ENCODE measurements at places on chromosomes 6 and 20. TPM values are rescaled to one million over a fixed set of nuclear protein-coding genes. Genes with fewer than 3 reads are reported as not detected.

DNA sequence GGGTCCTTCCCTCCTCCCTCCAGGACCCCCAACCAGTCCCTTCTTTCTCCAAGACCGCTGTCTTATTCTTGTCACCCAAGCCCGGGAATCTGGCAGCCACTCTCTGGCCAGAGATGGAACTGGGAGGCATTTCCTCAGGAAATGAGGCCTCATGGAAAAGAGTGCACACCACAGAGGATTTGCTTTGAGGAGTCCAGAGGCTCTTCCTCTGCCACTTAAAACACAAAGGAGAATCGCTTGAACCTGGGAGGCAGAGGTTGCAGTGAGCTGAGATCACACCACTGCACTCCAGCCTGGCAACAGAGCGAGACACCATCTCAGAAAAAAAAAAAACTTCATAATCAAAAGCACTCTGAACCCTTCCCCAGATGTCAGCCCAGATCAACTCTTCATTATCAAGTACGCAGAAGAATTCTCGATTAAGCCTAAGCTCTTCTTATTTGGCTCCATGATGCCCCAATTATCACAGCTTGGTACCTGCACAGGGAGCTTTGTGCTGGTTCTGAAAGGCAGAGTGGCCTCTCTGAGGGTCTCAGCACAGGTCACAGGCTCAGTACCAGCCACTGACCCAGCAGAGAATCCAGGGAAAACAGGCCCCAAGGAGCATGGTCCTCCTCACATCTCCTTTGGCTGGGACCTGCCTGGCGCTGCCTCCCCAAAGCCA is 82.9 kb upstream of the MAFB start:
- H3K4me3 ChIP-seq, result no peak overlapping the region
- no peaks in the 10 kb centered on the region for H3K27me3 ChIP-seq
- peaks cover 2% of the 10 kb centered on the region for H3K4me1 ChIP-seq
- H3K36me3 ChIP-seq, result no peaks in the 10 kb centered on the region
- no peak overlapping the region for H3K27ac ChIP-seq
- DNase-seq, result no peak

The SLC4A11 gene
- total RNA-seq, result 5.4 TPM

GRCh38 chr20:18692447-18692846 is 104.6 kb downstream of the DTD1 start:
- no peak overlapping the region for H3K27ac ChIP-seq
- no peaks in the 10 kb centered on the region for H3K4me1 ChIP-seq
- H3K4me3 ChIP-seq, result no peak overlapping the region
- no peaks in the 10 kb centered on the region for H3K27me3 ChIP-seq
- DNase-seq, result no peak

DNA sequence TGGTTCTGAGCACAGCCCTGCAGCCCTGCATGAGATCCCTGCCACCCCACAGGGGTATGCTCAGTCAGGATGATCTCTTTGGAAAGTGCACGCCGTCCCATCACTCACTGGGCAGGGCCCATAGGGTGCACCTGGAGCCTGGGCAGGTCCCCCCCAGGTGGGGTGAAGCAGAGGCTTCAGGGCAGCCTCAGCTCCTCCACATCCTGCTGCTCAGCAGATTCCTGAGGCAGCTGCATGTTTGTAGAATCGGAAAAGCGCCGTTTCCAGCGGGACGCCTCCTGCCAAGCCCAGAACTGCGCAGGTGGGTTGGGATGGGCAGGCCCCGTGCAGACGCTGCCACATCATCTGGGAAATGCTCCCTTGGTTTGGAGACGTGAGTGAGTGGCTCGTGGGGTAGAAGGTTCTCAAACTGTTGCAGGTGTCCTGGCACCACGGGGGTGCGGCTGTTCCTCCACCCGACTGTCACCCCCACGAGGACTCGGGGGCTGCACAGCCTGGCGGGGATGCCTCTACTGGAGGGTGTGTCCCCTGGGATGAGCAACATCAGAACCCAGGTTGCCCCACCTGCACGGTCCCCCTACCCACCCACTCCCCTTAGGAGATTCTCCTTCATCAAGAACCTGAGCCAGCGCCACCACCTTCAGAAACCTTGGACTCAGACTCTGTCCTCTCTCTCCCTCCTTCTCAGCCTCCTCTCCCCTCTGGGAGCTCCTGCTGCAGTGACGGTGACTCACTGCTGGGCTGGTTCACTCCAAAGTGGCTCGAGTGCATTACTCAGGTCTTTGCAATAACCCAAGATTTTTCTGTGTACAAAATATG is 334.1 kb downstream of the TAF4 start:
- H3K27ac ChIP-seq, result no peak overlapping the region
- H3K4me3 ChIP-seq, result no peak overlapping the region
- no peak for DNase-seq

GRCh38 chr6:21187485-21187884 is 406.1 kb upstream of the SOX4 start:
- peaks cover 3% of the 10 kb centered on the region for H3K36me3 ChIP-seq
- H3K27ac ChIP-seq, result no peak overlapping the region
- DNase-seq, result no peak
- H3K4me3 ChIP-seq, result no peak overlapping the region
- peaks cover 27% of the 10 kb centered on the region for H3K4me1 ChIP-seq
- H3K27me3 ChIP-seq, result no peaks in the 10 kb centered on the region

The SIM1 gene
- total RNA-seq, result not detected

DNA sequence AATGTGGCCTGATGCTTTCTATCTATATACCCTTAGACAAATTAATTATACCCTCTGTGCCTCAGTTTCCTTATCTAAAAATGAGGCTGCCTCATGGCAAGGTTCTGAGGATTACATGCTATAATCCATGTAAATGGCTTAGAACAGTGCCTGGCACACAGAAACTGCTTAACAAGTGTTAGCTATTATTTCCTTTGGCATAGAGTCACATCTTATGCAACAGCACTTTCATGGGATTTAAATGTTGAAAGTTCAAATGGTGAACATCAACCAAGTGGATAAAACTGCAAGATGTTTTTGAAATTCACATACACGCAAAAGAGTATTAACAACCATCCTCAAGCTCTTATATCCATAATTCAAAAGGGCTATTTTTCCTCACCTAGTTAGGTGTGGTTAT is 202.8 kb upstream of the JAG1 start:
- no peaks in the 10 kb centered on the region for H3K27me3 ChIP-seq
- DNase-seq, result no peak
- no peak overlapping the region for H3K4me3 ChIP-seq
- no peaks in the 10 kb centered on the region for H3K36me3 ChIP-seq
- H3K4me1 ChIP-seq, result no peaks in the 10 kb centered on the region

The OGFR gene
- 87.8 TPM for total RNA-seq

The CAGE1 gene
- 0.18 TPM for total RNA-seq

DNA sequence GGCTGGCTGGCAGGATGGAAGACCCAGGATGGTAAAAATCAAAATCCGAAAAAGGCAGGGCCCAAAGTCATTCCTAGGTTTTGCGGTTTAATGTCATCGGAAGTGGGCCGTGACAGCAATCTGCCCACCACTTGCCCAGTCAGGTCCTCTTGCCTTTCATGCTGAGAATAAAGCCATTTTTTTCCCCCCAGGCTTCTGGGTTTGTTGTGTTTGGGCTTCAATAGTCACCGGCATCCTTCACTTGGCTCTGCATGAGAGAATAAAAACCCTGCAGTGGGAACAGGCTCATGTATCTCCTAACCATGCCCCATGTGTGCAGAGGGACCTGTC is 56.1 kb downstream of the MEP1A start:
- H3K27me3 ChIP-seq, result peaks cover 33% of the 10 kb centered on the region
- DNase-seq, result no peak
- H3K4me1 ChIP-seq, result peaks cover 6% of the 10 kb centered on the region
- H3K36me3 ChIP-seq, result no peaks in the 10 kb centered on the region
- H3K27ac ChIP-seq, result no peak overlapping the region
- no peak overlapping the region for H3K4me3 ChIP-seq

The OXT gene
- total RNA-seq, result not detected

- no peak overlapping the region for H3K4me3 ChIP-seq
- no peak for DNase-seq
- no peaks in the 10 kb centered on the region for H3K4me1 ChIP-seq
- H3K36me3 ChIP-seq, result no peaks in the 10 kb centered on the region
- H3K27ac ChIP-seq, result no peak overlapping the region
Observed at GRCh38 chr6:52130440-52130839, 43.0 kb upstream of the PKHD1 start.

The ATP6V1G2 gene
- 3.8 TPM for total RNA-seq

GRCh38 chr6:47603995-47604394 is 94.4 kb upstream of the ADGRF4 start:
- H3K27me3 ChIP-seq, result no peaks in the 10 kb centered on the region
- H3K27ac ChIP-seq, result no peak overlapping the region
- H3K4me1 ChIP-seq, result peaks cover 10% of the 10 kb centered on the region
- no peak for DNase-seq
- no peak overlapping the region for H3K4me3 ChIP-seq

- no peak overlapping the region for H3K27ac ChIP-seq
- H3K4me1 ChIP-seq, result peaks cover 28% of the 10 kb centered on the region
- DNase-seq, result no peak
- peaks cover 24% of the 10 kb centered on the region for H3K36me3 ChIP-seq
Observed at GRCh38 chr6:69791065-69791471, 5.7 kb downstream of the LMBRD1 start.

The PTCRA gene
- not detected for total RNA-seq

- H3K27me3 ChIP-seq, result peaks cover 30% of the 10 kb centered on the region
- H3K27ac ChIP-seq, result no peak overlapping the region
- H3K4me3 ChIP-seq, result no peak overlapping the region
- no peak for DNase-seq
- H3K4me1 ChIP-seq, result peaks cover 7% of the 10 kb centered on the region
Observed at GRCh38 chr20:51769976-51770615, 1.9 kb upstream of the ATP9A start.

The SF3B5 gene
- 176 TPM for total RNA-seq

The DLK2 gene
- total RNA-seq, result not detected

GRCh38 chr6:79589701-79590100 is 41.4 kb upstream of the SH3BGRL2 start:
- H3K27ac ChIP-seq, result no peak overlapping the region
- H3K4me3 ChIP-seq, result no peak overlapping the region
- no peaks in the 10 kb centered on the region for H3K27me3 ChIP-seq
- H3K4me1 ChIP-seq, result no peaks in the 10 kb centered on the region

The KIF6 gene
- not detected for total RNA-seq

DNA sequence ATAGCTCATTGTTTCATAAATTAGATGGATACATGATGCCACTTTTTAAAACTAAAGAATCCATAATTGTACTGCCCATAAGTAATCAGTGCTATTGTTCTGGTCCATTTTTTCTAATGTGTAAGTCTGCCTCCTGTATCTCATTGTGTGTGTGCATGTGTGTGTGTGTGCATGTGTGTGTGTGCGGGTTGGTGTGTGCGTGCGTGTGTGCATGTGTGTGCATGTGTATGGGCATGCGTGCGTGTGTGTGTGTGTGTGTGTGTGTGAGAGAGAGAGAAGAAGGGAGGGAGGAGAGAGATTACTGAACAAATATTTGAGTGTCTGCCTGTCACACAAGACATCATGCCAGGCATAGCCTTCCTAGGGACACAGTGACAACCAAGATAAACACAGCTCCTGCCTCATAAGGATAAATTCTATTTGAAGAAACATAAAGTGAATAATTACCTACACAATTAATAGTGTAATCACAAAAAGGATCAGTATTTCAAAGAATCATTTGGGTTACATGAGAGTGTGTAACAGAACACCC is 33.2 kb upstream of the RPS6KA2 start:
- no peaks in the 10 kb centered on the region for H3K36me3 ChIP-seq
- peaks cover 30% of the 10 kb centered on the region for H3K27me3 ChIP-seq
- H3K27ac ChIP-seq, result no peak overlapping the region
- no peak for DNase-seq

The MYB gene
- total RNA-seq, result 73.6 TPM

DNA sequence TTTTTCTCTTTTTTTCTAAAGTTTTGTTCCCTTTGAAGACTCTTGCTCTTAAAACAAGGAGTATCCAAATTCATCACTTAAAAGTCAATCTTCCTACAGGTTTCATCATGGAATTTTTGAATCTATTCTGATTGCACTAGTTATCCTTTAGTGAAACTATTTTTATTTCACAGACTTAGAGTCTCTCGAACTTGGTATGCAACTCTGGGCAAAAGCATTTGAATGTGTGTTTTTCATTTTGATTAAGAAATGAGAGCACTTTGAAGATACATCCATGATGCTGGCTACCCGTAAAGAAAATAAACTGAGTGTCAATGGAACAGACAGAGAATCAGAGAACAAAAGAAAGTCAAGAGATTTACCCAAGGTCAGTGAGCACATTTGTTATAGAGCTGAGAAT is 586.5 kb downstream of the EPM2A start:
- H3K27ac ChIP-seq, result no peak overlapping the region
- H3K27me3 ChIP-seq, result peaks cover 10% of the 10 kb centered on the region
- H3K4me3 ChIP-seq, result no peak overlapping the region
- H3K36me3 ChIP-seq, result no peaks in the 10 kb centered on the region

DNA sequence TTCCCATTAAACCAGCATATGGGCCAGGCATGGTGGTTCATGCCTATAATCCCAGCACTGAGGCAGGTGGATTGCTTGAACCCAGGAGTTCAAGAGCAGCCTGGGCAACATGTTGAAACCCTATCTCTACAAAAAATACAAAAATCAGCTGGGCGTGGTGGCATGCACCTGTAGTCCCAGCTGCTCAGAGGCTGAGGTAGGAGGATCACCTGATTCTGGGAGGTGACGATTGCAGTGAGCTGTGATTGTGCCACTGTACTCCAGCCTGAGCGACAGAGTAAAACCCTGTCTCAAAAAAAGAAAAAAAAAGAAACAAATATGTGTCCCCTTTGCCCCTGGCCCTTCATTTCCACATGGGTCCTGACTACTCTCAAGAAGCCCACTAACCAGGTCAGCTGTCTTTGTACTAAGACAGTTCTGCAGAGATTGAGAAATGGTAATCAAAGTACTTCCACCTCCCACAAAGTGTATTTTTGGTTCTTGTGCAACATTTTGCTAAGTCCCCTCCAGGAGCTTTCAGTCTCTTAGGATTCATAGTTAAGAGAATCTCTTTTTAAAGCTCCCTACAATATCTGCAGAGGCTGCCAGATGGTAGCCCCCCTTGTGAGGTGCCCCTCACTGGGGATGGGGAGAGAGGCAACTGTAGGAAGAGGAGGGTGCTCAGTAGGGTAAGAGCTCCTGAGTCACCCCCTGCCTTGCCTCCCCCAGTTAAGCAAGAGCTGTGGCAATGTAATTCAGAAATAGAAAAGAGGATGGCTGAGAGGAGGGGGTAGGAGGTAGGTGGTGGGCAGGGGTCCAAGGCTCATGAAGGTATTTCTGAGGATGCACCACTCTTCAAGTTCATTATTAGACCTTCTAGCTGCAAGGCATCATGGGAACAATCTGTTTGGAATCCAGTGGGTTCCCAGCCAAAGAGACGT is 16.5 kb upstream of the WFDC2 start:
- no peak overlapping the region for H3K4me3 ChIP-seq
- no peaks in the 10 kb centered on the region for H3K36me3 ChIP-seq
- peaks cover 3% of the 10 kb centered on the region for H3K4me1 ChIP-seq
- DNase-seq, result no peak
- H3K27me3 ChIP-seq, result peaks cover 3% of the 10 kb centered on the region
- H3K27ac ChIP-seq, result no peak overlapping the region
